ENCODE measurements at places on chromosomes 12 and 14.

DNA sequence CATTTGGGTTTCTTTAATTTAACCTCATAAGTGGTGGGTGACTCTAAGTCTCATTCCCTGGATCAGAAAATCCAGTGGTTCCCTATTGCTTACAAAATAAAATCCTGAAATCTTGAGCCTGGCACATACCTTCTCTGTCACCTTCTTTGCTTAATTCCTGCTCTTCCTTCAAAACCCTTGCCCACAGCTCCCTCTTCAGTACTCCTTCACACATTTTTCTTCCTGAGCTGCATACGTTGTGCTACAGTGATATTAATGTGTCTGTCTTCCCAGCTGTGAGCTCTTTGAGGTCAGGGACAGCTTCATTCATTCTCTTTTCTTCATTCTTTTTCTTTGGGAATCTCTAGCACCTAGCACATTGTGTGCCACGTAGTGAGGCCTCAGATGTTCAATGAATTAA lies 9.5 kb downstream of the TSPAN11 start:
- DNase-seq, result no peak

DNA sequence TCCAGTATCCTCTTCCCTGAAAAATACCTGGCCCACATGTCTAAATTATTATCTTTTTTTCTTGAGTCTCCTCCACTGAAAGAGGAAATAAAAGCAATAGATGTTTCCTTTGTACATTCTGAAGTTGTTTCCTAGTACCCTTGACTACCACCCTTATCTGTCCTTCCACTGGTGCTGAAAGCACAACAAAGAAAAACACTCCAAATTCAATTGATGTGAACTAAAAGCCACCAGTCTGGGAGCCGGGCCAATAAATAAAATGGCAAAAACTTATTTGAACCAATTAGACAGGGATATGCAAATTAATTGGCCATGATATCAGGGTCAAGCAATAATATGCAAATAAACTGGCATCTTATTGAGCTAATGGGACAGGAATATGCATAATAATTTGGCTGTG lies 330.5 kb downstream of the PAWR start:
- DNase-seq, result no peak

DNA sequence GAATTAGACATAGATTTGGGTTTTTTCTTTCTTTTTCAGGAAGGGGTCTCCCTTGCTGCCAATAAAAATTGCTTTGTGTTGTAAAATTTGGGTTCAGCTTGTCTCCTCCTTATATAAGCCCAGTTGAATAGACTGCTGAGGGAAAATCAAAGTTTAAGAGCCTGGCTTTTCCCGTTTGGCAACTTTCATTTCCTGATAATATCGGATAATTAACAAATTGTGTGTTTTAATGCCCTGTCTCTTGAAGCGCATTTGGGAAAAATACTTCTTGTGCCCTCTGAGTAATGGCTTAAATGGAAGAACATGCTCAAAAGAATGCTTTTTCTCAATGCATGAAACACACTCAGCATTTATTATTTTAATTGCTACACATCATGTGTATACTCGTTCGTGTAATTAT lies 198.0 kb upstream of the DCN start:
- DNase-seq, result no peak

DNA sequence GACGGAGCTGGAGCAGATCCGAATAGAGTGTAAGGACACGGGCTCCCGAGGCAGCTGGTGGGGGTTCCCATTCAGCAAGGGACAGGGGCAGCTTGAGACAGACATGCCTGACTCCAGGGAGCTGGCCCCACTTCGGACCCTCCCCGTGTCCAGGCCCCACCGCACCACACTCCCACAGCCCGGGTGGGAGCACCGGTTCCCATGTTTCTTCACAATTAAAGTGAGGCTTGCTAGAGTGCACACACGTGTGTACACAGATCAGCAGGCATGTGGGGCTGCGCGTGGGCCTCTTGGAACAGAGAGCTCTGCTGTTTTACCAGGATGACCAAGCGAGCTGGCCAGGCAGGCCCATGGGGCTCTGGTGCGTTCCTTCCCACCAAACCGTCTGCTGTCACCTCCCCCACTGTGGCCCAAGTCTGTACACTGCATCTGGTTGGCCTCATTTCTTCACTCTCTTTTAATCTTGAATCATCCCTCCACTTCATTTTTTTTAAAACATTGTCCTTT lies 48.0 kb downstream of the SLC6A12 start:
- DNase-seq, result no peak

DNA sequence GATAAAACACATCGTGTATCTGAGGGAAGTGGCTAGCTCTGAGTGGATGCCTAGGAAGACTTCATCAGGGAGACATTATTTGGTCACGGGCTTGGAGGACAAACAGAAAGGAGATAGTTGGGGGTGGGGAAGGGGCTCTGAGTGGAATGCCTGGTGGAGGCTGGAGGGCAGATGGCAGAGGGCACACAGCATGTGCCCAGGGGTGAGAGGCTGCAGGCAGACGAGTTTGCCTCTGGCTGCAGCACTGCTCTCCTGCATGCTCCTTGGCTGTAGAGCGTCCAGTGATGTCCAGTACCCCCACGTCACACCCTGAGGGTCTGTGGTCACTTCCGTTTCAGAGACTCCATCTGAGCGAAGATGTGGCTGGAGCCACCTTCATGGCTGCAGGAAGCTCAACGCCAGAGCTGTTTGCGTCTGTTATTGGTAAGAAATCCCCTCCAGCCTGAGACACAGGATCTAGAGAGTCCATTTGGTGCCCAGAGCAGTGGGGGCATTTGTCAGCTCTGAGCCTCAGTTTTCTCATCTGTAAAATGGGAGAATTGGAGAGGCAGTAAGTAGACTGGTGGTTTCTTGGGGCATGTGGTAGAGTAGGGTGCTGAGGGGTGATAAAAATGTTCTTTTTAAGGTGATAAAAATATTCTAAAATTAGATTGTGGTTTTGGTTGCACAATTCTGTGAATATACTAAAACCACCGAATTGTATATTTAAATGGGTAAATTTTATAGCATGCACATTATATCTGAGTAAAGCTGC lies 71.7 kb upstream of the RIN3 start:
- DNase-seq, result peak; percentile 24

GRCh38 chr12:121295116-121295745 lies 1.3 kb downstream of the CAMKK2 start:
- DNase-seq, result peak; percentile 30

DNA sequence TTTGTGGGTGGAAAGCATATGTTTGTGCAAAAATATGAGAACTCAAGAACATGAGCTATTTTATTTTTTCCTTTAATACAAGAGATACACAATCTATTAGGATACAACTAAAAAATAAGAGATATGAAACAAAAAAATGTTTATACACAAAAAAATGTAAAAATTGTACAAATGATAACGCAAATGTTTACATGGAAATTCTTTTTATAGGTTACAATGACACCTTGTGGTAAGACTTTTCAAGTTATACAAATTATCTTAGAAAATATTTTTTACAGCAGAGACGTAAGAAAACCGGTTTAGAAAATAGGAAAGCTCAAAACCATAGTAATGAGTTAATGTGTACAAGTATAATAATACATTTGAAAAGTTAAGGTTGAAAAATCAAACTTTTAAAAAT lies 25.5 kb downstream of the CEP83 start:
- DNase-seq, result no peak
